ENCODE measurements at places on chromosomes 7 and 10. TPM values are rescaled to one million over a fixed set of nuclear protein-coding genes. Genes with fewer than 3 reads are reported as not detected.

Gene NCAPG2
- total RNA-seq: 39.6 TPM

Gene ASB10
- total RNA-seq: not detected

Gene FGFBP3
- total RNA-seq: 0.28 TPM

DNA sequence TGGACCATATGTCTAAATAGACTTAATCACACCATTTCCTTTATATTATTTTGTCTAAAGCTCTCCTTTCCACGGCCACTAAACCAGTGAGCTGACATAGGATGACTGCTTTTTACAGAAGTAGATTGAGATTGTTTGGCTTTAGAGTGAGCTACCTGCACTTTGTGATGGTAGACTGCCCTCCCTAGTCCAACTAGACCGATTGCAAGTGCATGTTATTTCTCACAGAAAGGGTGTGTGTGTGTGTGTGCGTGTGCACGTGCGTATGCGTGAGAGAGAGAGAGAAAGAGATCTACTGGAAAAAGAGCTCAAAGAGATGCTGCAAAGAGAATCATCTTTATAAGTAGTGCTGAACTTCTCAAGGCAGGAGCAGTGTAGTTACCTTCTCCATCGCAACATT lies 60.7 kb downstream of the VCL start:
- no peak for DNase-seq

DNA sequence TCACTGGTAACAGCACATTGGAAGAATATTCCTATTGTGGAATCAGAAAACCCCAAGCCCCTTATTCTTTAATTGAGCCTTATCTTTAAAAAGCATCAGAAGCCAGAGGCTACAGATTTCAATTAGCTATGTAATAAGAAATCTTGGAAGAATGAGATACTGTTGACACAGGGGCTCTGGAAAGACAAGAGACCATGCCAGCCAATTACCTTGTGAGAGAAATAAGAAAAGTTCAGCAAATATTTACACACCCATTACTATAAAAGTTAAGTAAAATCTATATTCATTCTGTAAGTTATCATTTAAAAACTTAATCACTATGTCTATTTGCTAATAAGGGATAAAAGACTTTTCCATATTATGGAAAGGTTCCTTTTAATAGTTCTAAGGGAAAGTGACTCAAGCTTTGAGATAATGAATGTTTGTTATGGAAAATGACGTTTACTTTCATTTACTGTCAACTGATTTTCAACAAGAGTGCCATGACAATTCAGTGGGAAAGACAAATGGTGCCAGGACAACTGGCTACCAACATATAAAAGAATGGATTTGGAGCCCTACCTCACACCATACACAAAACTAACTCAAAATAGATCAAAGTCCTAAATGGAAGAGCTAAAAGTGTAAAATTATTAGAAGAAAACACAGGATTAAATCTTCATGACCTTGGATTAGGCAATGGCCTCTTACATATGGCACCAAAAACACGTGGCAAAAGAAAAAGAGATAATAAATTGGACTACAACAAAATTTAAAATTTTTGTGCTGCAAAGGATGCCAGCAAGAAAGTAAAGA lies 28.3 kb downstream of the ZFAND2A start:
- DNase-seq: no peak

- no peak for DNase-seq
These were observed 200.9 kb downstream of the ADAM12 start for GRCh38 chr10:126187399-126187798.

- no peak for DNase-seq
These were observed 46.0 kb upstream of the CSTF2T start for GRCh38 chr10:51745397-51745796.

DNA sequence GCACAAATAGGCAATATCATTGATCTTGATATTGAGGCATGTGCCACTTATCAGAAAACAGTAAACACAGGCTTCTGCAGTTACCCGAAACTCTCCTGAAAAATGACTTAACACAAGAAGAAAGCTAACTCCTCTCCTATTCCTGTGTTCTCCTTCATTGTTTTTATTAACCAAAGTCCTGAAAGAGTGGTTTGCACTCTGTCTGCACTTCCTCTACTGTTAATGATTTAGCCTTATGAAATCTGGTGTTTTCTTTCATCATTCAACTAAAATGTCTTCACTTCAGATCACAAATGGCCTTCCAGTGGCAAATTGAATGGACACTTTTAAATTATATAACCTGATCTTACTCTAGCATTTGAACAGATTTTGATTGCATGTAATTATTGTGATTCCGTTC lies 630.6 kb upstream of the PHF14 start:
- no peak for DNase-seq

GRCh38 chr10:72080042-72080975 lies 8.0 kb downstream of the SPOCK2 start:
- DNase-seq: no peak

- DNase-seq: no peak
These were observed 4.8 kb upstream of the CALHM1 start for GRCh38 chr10:103463499-103463898.

DNA sequence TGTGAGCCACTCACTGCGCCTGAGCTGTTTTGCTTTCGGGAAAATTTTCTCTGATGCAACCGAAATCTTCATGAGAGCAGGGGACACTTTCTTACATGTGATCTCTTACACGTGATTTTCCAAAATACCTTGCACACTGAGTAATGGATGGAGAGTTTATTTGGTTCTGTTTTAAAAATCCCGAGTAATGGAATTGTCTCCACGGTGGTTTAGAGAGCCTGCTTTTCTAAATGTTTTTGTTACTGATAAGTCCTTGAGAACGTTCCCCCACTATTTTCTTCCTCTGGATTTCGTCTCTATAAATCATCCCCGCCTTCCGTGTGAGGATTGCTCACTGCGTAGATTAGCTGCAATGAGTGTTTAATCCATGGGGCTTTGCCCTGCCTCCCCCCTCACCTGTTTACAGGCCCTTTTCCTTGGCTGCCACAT lies 25.7 kb downstream of the CAMK1D start:
- no peak for DNase-seq

Data from pulmonary artery endothelial cell (primary cell).